ENCODE measurements at places on chromosomes 2 and 18.

GRCh38 chr2:170812710-170813600, 3.7 kb upstream of the GAD1 start:
- DNase-seq, result peak; percentile 74

DNA sequence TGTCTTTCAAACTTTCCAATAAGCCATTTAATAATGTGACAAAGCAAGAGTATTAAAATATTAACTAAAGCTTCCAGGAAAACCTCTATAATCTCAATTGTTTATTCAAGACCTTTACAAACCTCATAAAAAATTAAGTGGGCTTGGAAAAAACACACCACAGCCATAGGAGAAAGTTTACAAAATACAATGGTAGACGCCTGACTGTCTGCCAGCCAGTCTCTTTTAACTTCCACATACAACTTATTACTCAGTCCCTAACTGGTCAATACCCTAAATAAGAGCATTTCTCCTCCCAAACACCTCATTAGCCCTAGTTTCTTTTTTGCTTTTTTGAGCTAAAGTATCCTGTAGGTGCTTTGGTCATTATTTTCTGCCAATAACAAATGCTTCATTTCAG, 247.4 kb upstream of the CYP26B1 start:
- DNase-seq, result no peak

DNA sequence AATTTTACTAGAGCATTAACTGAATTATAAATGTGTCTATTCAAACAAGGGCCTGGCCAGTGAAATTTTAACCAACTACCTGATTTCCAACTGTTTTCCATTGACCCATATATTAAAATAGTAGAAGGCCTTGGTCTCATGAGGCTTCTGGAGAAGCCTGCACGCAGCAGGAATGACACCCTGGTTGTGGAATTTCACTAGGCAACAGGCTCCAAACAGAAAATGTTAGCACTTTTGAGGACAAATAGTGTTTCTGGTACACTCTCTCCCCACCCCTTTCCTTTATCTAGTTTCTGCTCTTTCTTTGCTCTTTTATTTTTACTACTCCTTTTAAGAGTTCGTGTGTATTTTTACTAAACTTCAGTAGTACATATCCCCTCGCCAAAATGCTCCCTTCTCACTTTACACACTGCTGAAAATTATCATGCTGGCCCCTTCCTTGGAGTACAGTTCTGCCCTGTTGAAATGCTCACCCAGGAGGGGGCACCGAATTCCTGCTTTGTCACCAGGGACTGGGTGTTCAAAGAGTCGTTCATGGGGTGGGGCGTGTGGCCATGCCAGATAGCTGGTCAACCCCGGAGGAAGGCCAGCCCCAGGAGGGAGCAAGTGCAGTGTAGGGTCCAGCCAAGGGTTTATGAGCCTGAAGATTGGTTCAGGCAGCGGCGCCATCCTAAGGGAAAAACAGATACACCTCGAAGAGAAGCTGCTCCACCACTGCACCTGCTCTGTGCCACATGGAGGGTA, 22.1 kb upstream of the COL6A3 start:
- DNase-seq, result no peak

GRCh38 chr2:146964494-146964893, 880.3 kb upstream of the ACVR2A start:
- no peak for DNase-seq

- DNase-seq, result no peak
Observed at GRCh38 chr2:164810843-164811242, 30.8 kb downstream of the COBLL1 start.

GRCh38 chr2:128755695-128756364, 437.2 kb upstream of the HS6ST1 start:
- DNase-seq, result no peak

DNA sequence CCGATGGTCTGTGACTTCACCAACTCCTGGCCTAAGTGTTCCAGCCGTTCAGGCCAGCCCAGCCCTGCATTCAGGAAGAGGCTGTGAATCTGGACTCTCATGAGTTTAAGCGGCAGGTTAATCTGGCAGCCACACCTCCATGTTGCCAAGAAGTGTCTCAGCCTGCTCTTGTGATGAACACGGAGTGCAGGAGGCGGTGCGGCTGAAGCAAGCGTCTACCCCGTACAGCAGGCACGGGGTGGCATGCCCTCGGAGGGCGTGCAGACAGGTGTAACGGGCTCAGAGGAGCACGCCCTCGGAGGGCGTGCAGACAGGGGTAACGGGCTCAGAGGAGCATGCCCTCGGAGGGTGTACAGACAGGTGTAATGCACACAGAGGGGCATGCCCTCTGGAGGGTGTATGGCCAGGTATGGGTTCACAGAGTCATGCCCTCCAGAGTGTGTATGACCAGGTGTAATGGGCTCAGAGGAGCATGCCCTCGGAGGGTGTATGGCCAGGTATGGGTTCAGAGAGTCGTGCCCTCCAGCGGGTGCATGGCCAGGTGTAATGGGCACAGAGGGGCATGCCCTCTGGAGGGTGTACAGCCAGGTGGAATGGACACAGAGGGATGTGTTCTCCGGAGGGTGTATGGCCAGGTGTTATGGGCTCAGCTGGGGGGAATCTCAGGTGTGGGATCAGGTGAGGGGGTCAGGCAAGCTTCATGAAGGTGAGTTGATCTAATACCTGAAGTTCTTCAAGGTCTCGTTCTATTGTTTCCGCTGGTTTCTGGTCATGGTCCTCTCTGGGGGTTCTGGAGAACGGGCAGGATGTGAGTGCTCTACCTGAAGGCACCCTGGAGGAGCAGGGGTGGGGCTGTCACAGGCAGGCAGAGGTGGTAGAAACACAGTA, 22.6 kb downstream of the CROCC2 start:
- no peak for DNase-seq

DNA sequence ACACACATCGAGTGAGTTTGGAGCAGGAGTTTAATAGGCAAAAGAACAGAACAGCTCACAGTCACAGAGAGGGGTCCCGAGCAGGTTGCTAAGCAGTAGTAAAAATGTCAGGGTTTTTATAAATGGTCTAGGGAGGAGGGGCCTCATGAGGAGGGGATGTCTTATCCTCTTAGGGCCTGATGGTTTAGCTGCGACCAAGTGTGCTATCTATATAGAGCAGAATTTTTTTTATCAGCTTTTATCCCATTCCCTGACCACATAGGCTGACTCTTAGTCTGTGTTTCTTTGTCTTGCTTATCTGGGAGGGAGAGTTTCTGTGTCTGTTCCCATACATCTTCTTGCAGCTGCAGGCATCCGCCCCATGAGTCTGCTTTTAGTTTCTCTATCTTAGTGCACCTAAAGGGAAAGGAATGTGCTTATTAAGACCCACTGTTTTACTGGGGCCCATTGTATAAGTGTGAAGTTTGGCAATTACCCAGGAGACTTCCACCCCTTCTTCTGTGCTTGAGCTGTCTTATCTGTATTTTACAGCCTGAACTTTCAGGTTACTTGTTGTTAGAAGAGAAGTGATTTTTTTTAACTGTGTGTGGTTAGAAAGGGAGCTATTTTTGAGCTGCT, 30.4 kb upstream of the GMCL1 start:
- no peak for DNase-seq

GRCh38 chr2:173288561-173288960, 66.1 kb upstream of the CDCA7 start:
- DNase-seq, result no peak

DNA sequence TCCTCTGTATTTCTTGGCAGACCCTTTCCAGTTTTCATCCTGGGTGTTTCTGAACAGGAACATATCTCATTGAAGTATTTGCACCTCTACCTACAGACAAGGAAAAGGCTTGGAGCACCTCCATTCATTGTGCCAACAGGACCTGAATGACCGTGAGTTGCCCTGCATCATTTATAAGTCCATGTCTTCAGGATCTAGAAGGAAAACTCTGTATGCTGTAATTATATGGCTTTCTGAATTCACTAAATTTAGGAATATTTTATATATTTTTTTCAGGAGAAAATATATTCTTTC, 402.3 kb upstream of the SLC14A2 start:
- DNase-seq, result no peak

- no peak for DNase-seq
Observed at GRCh38 chr2:176443946-176444345, 174.7 kb downstream of the MTX2 start.

DNA sequence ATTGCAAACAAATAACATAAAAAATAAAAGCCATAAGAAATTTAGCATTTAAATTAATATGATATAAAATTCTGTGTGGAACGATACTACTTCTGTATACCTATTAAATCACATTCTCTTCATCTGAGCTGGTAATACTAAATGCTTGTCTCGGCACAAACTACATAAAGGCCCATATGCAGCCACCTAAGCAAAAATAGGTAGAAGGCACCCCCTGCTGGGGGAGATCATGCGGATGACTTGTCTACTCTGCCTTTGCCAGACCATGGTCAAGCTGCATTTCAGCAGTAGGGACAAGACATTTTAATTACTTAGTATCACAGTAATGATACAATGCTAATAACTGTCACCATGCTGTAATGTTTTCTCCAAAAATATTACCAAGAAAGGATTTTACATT, 108.0 kb downstream of the CDH19 start:
- DNase-seq, result peak; percentile 95

- no peak for DNase-seq
Observed at GRCh38 chr2:25265802-25266201, 75.9 kb downstream of the DNMT3A start.

- no peak for DNase-seq
Observed at GRCh38 chr2:67841711-67842110, 221.1 kb downstream of the C1D start.

DNA sequence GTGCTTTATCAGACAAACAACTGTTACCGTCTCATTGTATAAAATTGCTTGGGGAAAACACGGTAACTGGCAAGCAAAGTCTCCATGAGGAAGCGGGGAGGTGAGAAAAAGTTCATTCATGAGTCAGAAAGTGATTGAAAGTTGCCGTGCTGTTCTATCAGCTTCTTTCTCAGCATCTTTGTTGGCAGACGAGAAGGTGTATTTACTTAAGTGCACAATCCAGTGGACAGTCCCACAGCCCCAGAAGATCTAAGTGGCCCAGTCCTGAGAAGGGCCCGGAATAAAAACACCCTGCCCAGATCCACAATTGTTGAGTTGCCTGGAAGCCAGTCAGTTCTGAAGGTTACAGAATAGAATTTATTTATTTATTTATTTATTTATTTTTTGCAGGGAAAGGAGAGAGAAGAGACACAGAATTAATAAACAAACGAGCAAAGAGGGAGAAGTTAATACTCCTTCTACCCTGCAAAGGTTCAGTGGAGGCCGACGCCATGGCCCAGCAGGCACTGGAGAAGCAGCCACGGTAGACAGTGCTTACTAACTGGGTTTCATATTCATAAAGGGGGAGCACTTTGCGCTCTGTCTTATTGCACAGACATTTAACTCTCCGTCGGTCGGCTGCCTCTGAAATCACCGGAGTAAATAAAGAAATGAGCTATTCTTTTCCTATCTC, 676.0 kb upstream of the SALL3 start:
- no peak for DNase-seq

GRCh38 chr18:13616525-13617035, 109.8 kb downstream of the FAM210A start:
- peak; percentile 56 for DNase-seq

DNA sequence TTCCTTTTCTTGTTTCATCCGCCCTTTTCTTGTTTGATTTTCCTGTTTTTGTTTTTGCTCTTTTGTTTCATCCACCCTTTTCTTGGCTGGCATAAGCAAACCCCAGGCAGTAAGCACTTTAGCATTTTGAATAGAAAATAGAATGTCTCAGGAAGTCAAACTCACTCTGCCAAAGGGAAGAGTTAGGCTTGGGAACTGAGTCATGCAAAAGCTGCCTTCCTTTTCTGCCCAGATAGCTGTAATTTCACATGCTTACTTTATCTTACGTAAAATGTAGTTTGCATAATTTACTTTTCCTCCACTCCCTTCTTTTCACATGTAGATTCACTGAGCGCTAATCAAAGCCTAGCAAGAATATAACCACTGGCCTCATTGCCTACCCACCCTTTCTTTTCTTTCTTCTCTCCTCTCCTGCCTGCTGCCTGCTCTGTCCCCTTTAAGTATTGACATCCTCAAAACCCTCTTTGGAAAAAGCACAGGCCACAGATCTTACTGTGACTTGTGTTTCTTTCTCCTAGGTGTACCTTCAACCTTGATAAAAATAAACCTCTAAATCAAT, 48.4 kb downstream of the CNGA3 start:
- DNase-seq, result no peak

DNA sequence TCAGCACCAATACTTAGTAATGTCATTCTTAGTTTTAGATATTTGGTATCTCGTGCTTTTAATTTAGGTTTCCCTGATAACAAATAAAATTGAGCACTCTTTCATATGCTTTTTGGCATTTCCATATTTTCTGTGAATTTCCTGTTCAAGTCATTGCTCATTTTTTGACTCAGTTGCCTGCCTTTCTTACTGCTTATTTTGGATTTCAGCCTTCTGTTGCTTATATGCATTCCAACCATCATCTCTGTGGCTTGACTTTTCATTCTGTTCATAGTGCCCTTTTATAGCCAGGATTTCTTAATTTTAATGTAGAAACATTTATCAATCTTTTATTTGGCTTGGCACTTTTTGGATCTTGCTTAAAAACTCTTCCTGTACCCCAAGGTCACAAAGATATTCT, 14.5 kb upstream of the KIF3C start:
- no peak for DNase-seq

DNA sequence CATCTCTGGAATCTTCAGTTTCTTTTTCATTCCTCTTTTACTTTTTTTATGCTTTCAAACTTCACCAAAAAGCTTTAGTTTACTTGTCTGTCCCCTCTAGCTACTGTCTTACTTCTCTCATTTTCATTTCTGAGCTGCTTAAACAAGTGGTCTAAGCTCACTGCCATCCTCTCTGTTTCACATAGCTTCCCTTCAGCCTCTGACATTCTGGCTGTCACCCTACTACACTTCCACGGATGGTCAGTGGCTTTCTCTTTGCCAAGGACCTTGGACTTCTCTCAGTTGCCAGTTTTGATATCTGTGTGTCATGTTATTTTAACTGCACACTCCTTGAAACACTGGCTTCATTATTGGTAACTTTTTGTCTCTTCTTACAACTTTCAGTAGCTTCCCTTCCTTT, 176.1 kb downstream of the IKZF2 start:
- DNase-seq, result no peak

DNA sequence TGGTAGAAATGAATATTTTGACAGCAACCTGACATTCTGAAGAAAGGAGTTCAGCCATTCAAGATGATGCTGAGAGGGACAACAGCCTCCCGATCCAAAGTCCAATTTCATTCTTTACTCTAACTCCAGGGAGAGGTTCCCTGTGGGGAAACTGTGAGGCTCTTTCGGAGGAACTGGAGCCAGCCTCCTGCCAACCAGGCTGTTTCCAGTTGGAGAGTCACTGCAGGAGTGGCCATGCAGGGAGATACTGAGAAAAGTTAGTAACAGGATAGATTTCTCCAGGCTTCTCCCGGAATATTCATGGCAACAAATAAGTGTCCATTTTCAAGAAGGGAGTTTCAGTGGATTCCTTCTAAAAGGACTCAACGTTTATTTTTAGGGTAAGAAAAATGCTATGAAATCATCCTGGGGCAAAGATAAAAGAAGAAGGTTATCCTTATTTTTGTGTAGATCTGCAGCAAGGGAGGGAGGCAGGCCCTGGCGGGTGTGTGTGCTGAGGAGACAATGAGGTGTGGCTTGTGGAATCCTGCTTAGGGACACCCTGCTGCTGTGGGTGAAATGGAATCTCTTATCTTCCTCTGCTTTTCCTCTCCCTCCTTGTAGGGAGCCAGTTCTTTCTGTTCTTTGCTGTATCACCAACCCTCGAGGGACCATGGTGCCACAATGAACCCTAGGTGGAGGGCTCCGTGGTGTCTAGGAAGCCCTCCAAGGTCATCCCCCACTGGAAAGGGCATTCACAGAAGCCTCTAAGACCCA, 18.1 kb downstream of the KLHL14 start:
- DNase-seq, result peak; percentile 30

Measured in NCI-H146 (cell line).